Left hindlimb (tissue), 1 donor: ENCODE measurements at places on chromosomes 2 and 18.

- peak; percentile 73 for DNase-seq
These were observed 259.7 kb downstream of the LPIN1 start for GRCh38 chr2:12005886-12006681.

DNA sequence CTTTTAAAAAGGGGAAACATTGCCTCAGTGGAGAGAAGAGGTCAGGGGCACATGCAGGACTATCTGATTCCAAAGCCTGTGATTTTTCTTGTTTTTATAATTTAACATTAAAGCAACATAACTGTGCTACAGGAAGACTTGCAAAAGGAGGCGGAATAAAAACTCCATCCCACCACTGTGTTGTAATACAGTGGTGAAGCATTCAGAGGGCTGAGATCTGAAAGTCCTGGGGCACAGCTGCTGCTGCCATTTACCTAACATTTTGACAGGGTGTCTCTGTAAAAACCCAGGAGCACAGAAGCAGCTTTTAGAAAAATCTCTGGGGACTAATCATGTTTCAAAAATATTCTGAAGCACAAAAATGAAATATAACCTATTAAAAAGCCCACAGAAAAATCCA is 97.6 kb downstream of the GRB14 start:
- no peak for DNase-seq

GRCh38 chr2:241112592-241112991 is 10.5 kb upstream of the MTERF4 start:
- no peak for DNase-seq

- DNase-seq = no peak
These were observed 312.4 kb downstream of the MTX2 start for GRCh38 chr2:176581557-176582165.

DNA sequence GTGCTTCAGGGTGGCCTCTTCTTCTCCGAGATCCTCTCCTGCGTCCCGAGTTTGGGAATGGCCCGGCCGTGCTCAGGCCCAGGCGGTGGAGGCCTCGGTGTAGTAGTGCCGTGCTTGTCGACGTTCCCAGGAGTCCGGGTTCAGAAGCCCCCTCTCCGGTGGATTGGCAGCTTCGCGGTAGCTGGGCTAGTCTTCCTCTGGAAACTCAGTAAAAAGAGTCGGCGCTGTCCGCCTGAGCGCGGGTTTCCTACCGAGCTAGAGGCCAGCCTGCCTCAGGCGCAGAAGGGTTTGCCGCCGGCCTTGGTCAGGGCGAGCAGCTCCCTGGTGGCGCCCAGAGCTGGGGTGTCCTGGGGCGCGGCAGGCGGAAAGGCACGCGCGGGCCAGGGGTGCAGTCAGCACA is 3.2 kb downstream of the RALBP1 start:
- DNase-seq = no peak
